ENCODE measurements at places on chromosomes 12 and 14.
A peak's percentile ranks its signal among the peaks of the same experiment; 100 is the strongest.

DNA sequence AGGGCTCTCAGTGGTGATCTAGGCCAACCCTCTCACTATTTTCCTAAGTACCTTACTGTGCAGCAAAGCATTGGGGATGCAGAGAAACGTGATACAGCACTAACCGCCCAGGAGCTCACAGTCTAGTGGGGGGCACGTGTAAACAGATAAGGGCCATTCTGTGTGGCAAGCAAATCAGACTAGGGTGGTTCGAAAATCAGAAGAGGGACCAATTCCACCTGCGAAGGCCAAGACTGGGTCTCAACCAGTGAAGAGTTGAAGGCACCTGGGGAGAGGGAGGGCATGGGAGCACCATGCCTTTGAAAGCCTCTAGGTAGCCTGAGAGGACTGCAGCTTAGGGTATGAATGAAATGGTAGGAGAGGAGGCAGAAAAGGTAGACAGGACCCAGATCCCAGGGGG is 2.2 kb downstream of the PITPNM2 start:
- no peak for DNase-seq

GRCh38 chr12:129423041-129423580 is 480.7 kb downstream of the TMEM132D start:
- DNase-seq, result no peak

- DNase-seq, result no peak
Observed at GRCh38 chr12:116694653-116695463, 43.0 kb downstream of the SPRING1 start.

DNA sequence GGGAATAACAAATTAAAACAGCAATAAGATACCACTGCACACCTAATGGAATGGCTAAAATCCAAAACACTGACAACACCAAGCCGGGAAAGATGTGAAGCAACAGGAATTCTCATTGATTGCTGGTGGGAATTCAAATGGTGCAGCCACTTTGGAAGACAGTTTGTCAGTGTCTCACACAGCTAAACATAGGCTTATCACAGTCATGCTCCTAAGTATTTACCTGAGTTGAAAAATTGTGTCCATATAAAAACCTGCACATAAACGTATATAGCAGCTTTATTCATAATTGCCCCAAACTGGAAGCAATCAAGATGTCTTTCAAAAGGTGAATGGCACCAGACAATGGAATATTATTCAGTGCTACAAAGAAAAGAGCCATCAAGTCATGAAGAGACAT is 21.6 kb downstream of the GNPTAB start:
- no peak for DNase-seq

GRCh38 chr12:75481774-75482173 is 1.2 kb downstream of the GLIPR1 start:
- peak; percentile 53 for DNase-seq
